ENCODE measurements at places on chromosomes 6 and 20. TPM values are rescaled to one million over a fixed set of nuclear protein-coding genes. Genes with fewer than 3 reads are reported as not detected.
A peak's percentile ranks its signal among the peaks of the same experiment; 100 is the strongest.

DNA sequence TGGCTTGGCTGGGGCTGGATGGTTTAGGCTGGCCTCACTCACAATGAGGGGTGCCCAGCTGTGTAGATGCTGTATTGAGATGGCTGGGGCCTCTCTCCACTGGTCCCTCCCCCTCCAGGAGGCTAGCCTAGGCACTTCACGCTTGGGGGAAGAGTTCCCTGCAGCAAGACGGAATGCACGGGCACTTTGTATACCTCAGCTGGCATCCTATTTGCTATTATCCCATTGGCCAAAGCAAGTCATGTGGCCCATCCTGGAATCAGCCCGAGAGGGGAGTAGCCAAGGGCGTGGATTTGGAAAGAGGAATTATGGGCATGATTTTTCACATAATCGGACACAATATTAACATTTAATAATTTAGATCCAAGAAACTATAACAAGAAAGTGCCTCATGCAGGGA, 64.3 kb downstream of the ISM1 start:
- H3K27ac ChIP-seq = no peak overlapping the region
- no peak overlapping the region for H3K4me3 ChIP-seq
- DNase-seq = no peak
- no peaks in the 10 kb centered on the region for H3K36me3 ChIP-seq
- H3K4me1 ChIP-seq = no peaks in the 10 kb centered on the region

DNA sequence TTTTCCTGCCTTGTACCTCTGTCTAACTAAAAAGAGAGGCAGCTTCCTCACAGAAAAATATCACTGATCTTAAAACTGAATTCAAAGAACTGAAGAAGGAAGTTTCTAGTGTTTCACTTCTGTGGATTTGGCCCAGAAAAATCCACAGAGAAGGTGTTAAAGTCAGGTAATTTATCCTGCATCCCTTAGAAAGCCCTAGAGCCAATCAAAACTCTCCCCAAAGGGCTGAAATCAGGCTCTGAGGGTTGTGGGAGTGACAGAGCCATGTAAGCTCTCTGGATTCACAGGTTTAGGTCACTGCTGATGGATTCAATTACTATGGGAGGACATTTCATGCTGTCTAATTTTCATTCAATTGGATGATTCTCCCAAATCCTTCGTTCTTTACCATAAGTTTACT, 152.3 kb downstream of the OR2B2 start:
- H3K27me3 ChIP-seq = peaks cover 62% of the 10 kb centered on the region
- peaks cover 6% of the 10 kb centered on the region for H3K4me1 ChIP-seq
- no peak overlapping the region for H3K4me3 ChIP-seq
- H3K36me3 ChIP-seq = no peaks in the 10 kb centered on the region
- no peak for DNase-seq

CDH4 gene
- total RNA-seq = not detected

DNA sequence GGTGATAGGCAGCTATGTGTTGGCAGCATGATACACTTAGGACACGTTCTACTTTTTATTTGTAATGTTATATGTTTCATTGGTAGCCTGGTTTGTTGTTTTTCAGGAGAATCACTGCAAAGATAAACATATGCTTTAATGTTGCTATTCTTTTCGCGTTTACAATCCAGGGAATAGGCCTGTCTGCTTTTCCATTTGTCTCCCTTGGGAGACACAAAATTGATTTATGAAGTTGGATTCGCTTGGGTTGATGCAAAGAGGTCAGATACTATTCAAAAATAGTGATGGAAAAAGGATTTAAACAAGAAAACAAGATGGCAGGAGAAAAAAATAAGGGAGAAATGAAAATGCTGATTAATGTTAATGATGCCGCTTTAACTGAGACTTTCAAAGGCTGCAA, 179.5 kb upstream of the SOX4 start:
- no peaks in the 10 kb centered on the region for H3K36me3 ChIP-seq
- DNase-seq = no peak
- H3K27me3 ChIP-seq = no peaks in the 10 kb centered on the region
- H3K4me1 ChIP-seq = no peaks in the 10 kb centered on the region

ZC3H12D gene
- total RNA-seq = 1.1 TPM

- no peak overlapping the region for H3K27ac ChIP-seq
- H3K4me1 ChIP-seq = no peaks in the 10 kb centered on the region
- no peak for DNase-seq
- no peaks in the 10 kb centered on the region for H3K36me3 ChIP-seq
- H3K27me3 ChIP-seq = peaks cover 6% of the 10 kb centered on the region
- no peak overlapping the region for H3K4me3 ChIP-seq
These were observed 50.4 kb upstream of the CTNNBL1 start for GRCh38 chr20:37643400-37643799.

- H3K4me1 ChIP-seq = no peaks in the 10 kb centered on the region
- no peak overlapping the region for H3K4me3 ChIP-seq
These were observed 658.2 kb downstream of the GRIK2 start for GRCh38 chr6:102051720-102052119.

KIF16B gene
- total RNA-seq = 21.7 TPM

DNA sequence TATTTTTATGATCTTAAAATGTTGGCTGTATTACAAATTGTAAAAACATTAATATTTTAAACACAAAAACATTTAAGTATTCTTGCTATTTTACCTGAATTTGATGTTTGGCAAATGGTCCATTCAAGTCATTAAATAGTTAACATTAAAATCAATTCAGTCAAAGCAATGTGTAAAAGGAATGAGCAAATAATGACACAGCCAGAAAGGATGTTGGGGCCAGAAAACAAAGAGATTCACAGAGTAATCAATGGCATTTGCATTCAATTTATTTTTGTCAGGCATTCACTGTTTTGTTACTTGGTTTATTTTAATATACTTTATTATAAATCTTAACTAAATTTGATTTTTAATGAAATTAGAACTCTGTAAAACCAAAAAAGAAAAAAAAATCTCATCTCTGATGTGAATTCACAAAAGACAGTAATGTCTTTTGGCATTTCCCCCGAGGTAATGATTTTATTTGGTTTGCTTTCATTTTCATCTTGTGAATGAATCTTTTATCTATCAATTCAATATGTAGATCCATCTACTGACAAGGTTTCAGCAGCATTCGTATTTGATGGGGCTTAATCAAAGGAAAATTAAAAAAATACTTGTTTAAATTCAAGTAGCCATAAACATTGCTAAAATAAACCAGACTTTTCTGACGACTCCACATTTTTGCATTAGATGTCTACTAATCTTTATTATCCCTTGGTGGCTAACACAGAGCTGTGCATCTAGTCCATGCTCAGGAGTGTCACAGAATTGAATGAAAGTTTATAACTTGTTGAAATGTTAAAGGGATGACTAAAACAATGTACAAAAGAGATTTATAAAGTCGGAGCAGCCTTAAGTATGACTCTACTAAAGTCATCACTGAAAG, 866.7 kb upstream of the GJE1 start:
- no peaks in the 10 kb centered on the region for H3K27me3 ChIP-seq
- peak overlapping the region; percentile 16 for H3K4me3 ChIP-seq
- DNase-seq = no peak
- H3K36me3 ChIP-seq = no peaks in the 10 kb centered on the region

DNA sequence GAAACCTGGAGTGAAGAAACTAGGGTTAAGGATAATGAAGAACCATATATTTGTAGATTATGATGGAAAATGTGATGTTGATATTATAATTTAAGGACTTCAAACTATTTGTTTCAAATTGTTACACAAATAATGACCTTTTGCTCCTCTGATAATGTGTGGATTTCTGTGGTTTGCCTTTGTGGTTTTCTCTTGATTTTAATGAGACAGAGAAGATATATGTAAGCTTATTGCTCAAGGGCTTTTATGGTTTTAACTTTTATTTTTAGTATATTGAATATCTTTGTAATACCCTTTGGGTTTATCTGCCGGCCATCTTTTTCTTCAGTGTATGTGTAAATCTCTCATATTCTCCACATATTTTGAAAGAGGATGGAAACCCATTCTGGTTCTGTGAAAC, 362.3 kb downstream of the RIMS1 start:
- H3K27me3 ChIP-seq = no peaks in the 10 kb centered on the region
- DNase-seq = no peak
- no peak overlapping the region for H3K4me3 ChIP-seq
- no peak overlapping the region for H3K27ac ChIP-seq

KHDC1L gene
- total RNA-seq = not detected

- no peaks in the 10 kb centered on the region for H3K27me3 ChIP-seq
- no peak for DNase-seq
- H3K27ac ChIP-seq = no peak overlapping the region
- no peaks in the 10 kb centered on the region for H3K36me3 ChIP-seq
- H3K4me3 ChIP-seq = no peak overlapping the region
- H3K4me1 ChIP-seq = no peaks in the 10 kb centered on the region
These were observed 382.3 kb downstream of the ESR1 start for GRCh38 chr6:152189736-152190135.

- H3K4me3 ChIP-seq = no peak overlapping the region
- H3K4me1 ChIP-seq = no peaks in the 10 kb centered on the region
- H3K36me3 ChIP-seq = no peaks in the 10 kb centered on the region
- no peak for DNase-seq
These were observed 27.5 kb downstream of the TFAP2C start for GRCh38 chr20:56656632-56657031.

DNA sequence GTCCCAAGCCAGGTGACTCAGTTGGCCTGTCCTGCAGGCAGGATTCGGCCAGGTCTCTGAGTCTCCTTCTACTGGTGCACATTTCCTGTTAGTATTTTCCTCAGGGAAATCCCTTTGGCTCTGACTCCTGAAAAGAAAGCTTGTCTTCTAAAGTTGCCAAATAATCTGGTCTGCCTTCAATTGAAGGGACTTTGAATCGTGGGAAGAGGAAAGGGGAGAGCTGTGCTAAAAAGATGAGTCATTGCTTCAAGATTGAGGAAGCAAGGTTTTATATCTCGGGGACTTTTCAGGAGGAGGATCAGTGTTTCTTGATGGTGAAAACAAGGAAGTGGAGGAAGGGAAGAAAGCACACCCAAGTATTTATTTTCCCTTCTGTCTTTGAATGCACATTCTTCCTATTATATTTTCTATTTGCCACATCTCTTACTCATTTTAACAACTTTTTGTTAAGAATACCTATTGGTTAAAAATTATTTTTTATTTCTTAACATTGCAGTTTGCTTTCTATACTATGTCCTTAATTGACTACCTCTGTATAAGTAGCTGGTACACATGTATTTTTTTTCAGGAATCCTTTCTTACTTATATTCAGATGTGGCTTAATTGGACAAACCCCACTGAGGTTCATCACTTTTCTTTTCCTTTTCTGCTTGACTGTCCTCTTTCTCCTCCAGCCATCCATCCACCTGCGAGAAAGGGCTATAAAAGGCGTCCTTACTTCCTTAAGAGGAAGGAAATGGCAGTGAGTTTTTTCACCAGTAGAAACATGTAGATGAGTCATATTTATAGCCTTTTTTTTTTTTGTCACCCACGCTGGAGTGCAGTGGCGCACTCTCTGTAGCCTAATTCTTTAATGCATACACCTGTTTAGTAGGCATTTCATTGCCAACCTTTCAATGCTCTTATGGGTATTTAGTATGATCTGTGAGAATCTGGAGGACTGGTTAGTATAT, 15.0 kb upstream of the IFNGR1 start:
- H3K4me3 ChIP-seq = no peak overlapping the region
- no peak for DNase-seq
- H3K27ac ChIP-seq = peak overlapping the region; percentile 71
- no peaks in the 10 kb centered on the region for H3K4me1 ChIP-seq
- no peaks in the 10 kb centered on the region for H3K36me3 ChIP-seq
- H3K27me3 ChIP-seq = no peaks in the 10 kb centered on the region

DNA sequence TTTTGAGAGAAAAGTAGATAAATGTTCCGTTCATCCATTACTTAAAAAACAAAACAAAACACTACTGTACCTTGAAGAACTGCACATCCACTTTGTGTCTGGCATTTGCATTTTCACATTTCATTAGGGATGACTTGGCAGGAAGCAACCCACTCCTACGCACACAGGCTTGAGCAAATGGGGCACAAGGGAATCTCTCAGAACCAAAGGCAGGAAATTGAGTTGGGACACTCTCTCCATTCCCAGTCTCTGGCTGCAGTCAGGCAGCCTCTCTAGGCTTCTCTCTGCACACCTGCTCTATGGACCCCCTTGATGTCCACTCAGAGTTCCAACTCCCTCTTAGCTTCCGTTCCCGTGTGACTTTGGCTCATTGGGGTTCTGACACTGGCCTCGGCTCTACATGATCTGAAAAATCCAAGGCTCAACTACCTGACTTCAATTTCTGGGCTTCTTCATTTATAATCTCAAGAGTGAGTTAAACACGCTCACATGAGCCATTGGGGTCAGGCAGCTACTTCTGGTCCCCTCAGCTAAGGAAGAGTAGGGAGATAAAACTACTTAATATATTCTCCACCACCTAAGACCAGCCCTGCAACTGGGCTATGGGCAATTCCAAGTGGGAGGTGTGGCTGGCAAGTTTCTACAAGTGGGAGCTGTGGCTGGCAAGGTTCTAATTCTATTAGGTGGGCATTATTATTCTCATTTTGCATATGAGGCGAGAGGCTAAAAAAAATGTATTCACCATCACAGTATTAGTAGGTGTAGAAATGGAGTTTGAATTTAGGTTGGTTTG, 251.9 kb downstream of the SOD2 start:
- no peaks in the 10 kb centered on the region for H3K27me3 ChIP-seq
- H3K4me3 ChIP-seq = no peak overlapping the region
- H3K27ac ChIP-seq = no peak overlapping the region
- no peaks in the 10 kb centered on the region for H3K36me3 ChIP-seq
- DNase-seq = no peak

- no peaks in the 10 kb centered on the region for H3K36me3 ChIP-seq
- no peak overlapping the region for H3K4me3 ChIP-seq
- no peak overlapping the region for H3K27ac ChIP-seq
- peaks cover 23% of the 10 kb centered on the region for H3K4me1 ChIP-seq
These were observed 213.6 kb upstream of the DTNBP1 start for GRCh38 chr6:15876406-15876805.

DYNLT2 gene
- total RNA-seq = 1.4 TPM

DNA sequence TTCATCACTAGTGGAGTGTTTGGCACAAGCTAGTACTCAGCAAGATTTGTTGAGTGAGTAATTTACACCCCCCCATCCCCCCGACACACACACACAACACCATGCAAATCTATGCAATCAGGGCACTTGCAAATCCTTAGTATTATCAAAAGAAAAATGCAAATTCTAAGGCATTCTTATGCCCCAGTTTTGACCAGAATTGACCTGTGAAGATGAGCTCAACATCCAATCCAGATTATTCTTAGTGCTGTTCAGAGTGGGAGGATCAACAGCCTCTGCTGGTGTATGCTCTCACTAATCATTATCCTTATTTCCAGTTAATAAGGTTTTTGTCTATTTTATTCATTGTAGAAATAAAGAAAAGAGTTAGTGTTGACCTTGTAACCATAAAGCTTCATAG, 185.4 kb downstream of the PLCB1 start:
- no peaks in the 10 kb centered on the region for H3K27me3 ChIP-seq
- no peak overlapping the region for H3K27ac ChIP-seq
- H3K4me1 ChIP-seq = no peaks in the 10 kb centered on the region
- no peak for DNase-seq

GTSF1L gene
- not detected for total RNA-seq

GRCh38 chr6:92297101-92297500, 1122.3 kb downstream of the EPHA7 start:
- no peak overlapping the region for H3K4me3 ChIP-seq
- no peak for DNase-seq
- H3K27ac ChIP-seq = no peak overlapping the region
